ENCODE measurements at places on chromosomes 16 and 17.
A peak's percentile ranks its signal among the peaks of the same experiment; 100 is the strongest.

DNA sequence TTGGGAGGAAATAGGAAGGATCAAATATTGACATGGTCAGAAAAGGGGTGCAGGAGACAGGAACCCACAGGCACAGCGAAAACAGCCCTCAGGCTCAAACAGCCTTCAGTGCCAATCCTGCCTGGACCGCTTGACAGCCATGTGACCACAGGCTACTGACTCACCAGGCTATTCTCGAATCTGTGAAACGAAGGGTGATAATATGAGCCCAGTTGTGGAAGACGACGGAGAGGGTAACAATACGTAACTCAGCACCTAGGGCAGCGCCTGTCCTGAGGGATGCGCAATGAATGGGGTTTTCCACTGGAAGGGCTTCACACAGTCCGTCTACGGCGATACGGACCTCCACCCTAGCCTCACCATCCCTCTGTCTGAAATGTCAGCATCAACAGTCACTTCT, 117.3 kb upstream of the RCVRN start:
- H3K27ac ChIP-seq: peak overlapping the region; percentile 82
- no peaks in the 10 kb centered on the region for H3K27me3 ChIP-seq
- H3K4me3 ChIP-seq: no peak overlapping the region
- H3K4me1 ChIP-seq: peaks cover 59% of the 10 kb centered on the region
- DNase-seq: no peak

- H3K27ac ChIP-seq: no peak overlapping the region
- no peaks in the 10 kb centered on the region for H3K36me3 ChIP-seq
- DNase-seq: no peak
- peaks cover 21% of the 10 kb centered on the region for H3K4me1 ChIP-seq
- no peaks in the 10 kb centered on the region for H3K27me3 ChIP-seq
Measured at GRCh38 chr16:70713342-70713741, 27.5 kb upstream of the MTSS2 start.

DNA sequence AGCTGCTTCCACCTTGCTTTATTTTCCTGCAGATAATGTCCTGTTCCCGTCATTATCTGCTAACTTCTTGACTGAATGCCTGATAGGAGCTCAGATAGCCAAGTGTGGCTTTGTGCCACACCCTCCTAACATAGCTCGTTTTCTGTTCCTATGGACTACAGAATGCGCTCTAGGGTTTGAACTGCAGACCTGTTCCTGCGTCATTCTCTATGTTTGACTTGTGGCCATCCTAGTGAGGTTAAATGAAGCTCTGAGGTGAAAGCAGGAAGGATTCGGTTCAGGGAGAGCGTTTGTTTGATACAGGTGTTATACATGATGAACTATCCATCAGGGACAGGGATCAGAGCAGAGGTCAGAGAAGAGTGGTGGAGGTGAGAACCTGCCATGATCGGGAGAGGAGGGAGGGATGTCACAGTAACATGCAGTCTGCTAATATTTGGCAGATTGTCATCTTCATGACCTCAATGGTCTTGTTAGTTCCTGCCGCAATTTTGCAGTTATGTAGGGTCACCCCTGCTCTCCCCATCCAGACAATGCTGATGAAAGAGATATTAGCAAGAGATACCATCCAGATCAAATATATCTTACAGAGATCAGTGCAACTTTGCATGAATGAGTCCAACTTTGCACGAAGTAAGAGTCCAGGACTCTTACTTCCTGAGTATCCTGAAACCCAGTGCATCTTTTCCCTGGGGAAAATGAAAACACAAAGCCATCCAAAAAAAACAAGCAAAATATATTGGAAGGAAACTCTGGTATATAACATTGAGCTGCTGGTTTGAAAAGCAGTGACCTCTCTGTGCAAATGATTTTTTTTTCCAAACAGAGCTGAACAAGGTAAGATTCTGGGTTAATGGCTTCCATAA, 32.8 kb downstream of the MPHOSPH6 start:
- no peaks in the 10 kb centered on the region for H3K27me3 ChIP-seq
- H3K27ac ChIP-seq: no peak overlapping the region
- H3K4me3 ChIP-seq: no peak overlapping the region
- peaks cover 11% of the 10 kb centered on the region for H3K4me1 ChIP-seq

- peaks cover 14% of the 10 kb centered on the region for H3K36me3 ChIP-seq
- H3K27ac ChIP-seq: no peak overlapping the region
- peaks cover 8% of the 10 kb centered on the region for H3K4me1 ChIP-seq
- H3K27me3 ChIP-seq: no peaks in the 10 kb centered on the region
- H3K4me3 ChIP-seq: no peak overlapping the region
Measured at GRCh38 chr16:49724774-49725173, 131.1 kb downstream of the ZNF423 start.

- DNase-seq: no peak
- no peaks in the 10 kb centered on the region for H3K27me3 ChIP-seq
- H3K4me1 ChIP-seq: peaks cover 10% of the 10 kb centered on the region
- H3K36me3 ChIP-seq: peaks cover 2% of the 10 kb centered on the region
- H3K27ac ChIP-seq: peak overlapping the region; percentile 69
Measured at GRCh38 chr17:80904036-80904753, 87.4 kb upstream of the CHMP6 start.

GRCh38 chr17:50681263-50682200, 26.2 kb downstream of the ANKRD40 start:
- DNase-seq: peak; percentile 42
- H3K4me3 ChIP-seq: no peak overlapping the region
- H3K27ac ChIP-seq: no peak overlapping the region
- no peaks in the 10 kb centered on the region for H3K36me3 ChIP-seq
- no peaks in the 10 kb centered on the region for H3K27me3 ChIP-seq

DNA sequence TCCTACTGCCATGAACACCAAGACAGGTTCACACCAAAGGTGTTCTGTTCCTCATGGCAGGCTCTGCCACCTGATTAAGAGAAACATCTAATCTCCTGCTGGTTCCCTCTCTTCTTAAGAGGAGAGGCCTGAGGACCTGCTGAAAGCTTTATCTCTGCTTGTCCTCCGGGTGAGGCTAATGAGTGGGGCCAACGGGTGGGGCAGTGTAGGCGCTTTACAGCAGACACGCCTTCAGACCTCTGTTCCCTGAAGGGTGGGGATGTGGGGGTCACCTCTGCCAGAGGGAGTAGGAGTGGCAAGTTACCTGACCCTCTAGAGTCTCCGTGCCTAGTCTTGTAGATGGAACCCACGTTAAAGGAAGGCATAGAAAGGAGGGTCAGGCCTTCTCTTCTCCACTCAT, 4.2 kb upstream of the MRM1 start:
- H3K4me1 ChIP-seq: peaks cover 30% of the 10 kb centered on the region
- no peak for DNase-seq
- H3K36me3 ChIP-seq: peaks cover 6% of the 10 kb centered on the region
- H3K27ac ChIP-seq: no peak overlapping the region

- peaks cover 22% of the 10 kb centered on the region for H3K4me1 ChIP-seq
- no peaks in the 10 kb centered on the region for H3K27me3 ChIP-seq
- H3K4me3 ChIP-seq: no peak overlapping the region
- H3K27ac ChIP-seq: no peak overlapping the region
Measured at GRCh38 chr17:40307740-40308239, 1.2 kb upstream of the RARA start.

GRCh38 chr17:79045842-79046196, 21.9 kb downstream of the C1QTNF1 start:
- peaks cover 24% of the 10 kb centered on the region for H3K27me3 ChIP-seq
- H3K4me1 ChIP-seq: peaks cover 5% of the 10 kb centered on the region
- no peak overlapping the region for H3K27ac ChIP-seq
- DNase-seq: peak; percentile 77

DNA sequence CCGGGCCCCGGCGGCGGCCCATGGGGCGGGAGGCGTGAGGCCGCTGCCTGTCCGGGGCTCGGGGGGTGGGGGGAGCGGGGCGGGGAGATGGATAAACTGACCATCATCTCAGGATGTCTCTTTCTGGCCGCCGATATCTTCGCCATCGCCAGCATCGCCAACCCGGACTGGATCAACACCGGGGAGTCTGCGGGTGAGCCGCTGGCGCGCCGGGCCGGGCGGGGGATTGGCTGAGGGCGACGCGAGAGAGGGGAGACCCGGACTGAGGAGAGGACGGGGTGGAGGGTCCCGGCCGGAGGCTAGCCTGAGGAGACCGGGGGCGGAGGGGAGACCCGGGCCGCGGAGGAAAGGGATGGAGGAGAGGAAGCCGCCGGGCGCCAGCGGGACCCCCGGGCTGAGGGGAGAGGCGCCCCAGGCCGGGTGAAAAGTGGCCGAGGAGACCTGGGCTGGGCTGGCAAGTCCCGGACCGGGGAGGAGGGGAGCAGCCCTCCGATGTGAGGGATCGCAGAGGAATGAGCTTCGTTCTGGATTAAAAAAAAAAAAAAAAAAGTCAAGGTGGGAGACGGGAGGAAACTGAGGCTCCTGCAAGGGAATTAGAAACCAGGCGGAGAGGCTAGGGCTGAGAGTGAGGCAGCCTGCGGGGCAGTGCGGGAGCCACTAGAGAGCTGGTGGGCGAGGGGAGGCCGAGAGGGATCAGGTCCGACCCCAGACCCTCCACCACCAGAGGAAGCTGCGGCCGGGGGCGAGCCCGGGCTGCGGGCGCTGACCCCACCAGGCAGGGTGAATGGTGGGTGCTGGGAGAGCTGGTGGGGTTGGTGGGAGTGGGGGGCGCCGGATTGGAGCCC, 526 bp downstream of the MOSMO start:
- no peaks in the 10 kb centered on the region for H3K36me3 ChIP-seq
- DNase-seq: peak; percentile 36
- H3K4me1 ChIP-seq: peaks cover 19% of the 10 kb centered on the region
- H3K27ac ChIP-seq: peak overlapping the region; percentile 4
- peaks cover 11% of the 10 kb centered on the region for H3K27me3 ChIP-seq

- H3K27me3 ChIP-seq: no peaks in the 10 kb centered on the region
- DNase-seq: no peak
- H3K36me3 ChIP-seq: peaks cover 18% of the 10 kb centered on the region
- no peak overlapping the region for H3K27ac ChIP-seq
Measured at GRCh38 chr17:11981862-11982261, 15.4 kb downstream of the ZNF18 start.

GRCh38 chr16:35174016-35174415, 1714.6 kb downstream of the TP53TG3F start:
- DNase-seq: no peak
- H3K36me3 ChIP-seq: peaks cover 7% of the 10 kb centered on the region
- no peak overlapping the region for H3K4me3 ChIP-seq
- H3K27me3 ChIP-seq: no peaks in the 10 kb centered on the region
- no peak overlapping the region for H3K27ac ChIP-seq
